ENCODE measurements at places on chromosomes 5 and 9.

DNA sequence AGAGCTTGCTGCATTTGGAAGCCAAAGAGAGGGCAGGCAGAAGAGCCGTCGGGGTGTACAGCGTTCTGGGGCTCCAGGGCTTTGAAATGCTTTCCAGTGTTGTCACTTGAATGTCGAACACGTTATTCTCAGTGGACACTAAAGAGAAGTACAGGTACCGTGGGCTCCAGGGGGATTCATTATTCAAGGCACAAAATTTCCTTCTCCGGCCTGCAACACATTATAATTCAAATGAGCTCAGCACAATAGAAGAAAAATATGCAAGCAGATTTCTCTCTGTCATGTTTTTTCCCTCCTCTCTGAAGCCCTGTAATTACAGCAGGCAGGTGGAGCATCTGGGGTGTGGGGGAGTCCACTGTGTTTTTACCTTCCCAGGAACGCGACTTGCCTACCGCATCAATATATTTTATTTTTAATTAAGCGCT, 293.1 kb downstream of the ZSWIM6 start:
- DNase-seq: no peak

DNA sequence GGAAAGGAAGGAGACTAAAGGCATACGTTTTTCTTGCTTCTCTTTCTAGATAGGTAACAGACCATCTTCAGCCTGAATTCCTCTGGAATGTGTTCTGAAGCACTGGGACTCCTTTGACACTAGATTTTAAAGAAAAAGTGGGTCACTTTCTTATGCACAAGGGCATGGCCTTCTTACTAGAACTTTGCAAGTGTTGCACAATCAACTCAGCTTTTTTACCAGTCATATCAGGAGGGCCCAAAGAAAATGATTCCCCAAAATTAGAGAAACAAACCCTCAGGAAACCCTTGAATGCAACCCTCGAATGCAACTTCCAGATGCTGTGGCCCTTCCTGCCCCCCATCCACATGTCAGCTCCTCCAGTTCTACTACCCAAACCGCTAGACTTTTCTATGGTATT, 93.9 kb downstream of the YTHDC2 start:
- no peak for DNase-seq

DNA sequence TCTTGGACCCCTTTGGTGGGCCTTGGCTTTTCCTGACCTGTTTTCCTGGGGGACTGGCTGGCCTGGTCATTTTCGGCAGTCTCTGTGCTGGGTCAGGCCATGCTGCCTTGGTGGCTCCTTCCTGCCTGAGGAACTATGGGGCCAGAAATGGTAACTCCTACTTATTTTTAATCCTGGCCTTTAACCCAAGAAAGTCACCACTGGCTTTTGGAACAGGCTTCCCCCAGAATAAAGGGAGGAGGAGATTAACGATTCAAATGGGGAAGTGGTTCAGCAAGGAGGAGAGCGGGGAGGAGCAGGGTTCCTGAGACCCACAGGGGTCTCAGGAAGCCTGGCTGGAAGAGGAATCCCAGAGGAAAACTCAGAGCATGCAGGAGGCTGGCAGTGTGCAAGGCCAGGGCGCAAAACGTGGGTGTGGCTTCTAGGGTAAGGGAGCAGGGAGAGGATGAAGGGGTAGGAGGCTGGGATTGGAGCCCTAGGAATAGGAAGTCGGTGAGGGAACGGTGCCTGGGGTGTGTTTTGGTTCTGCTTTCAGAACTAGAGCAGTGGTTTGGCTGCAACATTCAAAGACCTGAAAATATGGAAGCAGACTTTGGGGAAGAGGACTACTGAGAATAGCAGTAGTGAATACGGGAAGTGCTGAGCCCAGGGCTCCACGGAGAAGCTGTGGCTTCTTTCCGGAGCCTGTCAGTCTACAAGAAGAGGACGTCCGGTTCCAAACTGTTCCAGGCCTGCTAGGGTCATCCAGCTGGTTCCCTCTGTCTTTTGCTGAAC, 271.1 kb upstream of the KLF4 start:
- no peak for DNase-seq

- DNase-seq: no peak
Observed at GRCh38 chr5:132641241-132641723, 16.7 kb upstream of the IL13 start.

- no peak for DNase-seq
Observed at GRCh38 chr5:102873379-102873932, 118.4 kb downstream of the PAM start.

GRCh38 chr5:78077369-78078068, 217.0 kb downstream of the AP3B1 start:
- no peak for DNase-seq

DNA sequence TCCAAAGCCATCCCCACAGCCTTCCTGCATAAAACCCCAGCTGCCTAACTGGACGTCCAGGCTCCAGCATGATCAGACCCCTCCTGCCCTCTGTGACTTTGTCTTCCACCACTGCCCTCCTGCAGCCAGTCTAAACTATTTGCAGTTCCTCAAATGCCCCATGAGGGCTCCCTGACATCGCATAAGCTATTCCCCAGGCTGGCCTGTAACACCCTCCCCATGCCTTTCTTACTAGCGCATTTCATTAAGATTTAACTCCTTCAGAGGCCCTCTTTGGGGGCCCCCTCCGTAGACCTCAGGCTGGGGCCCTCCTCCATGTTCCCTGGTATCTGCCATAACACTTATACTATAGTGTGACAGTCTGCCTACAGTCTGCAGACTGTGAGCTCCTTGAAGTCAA, 15.5 kb upstream of the SMIM23 start:
- no peak for DNase-seq

DNA sequence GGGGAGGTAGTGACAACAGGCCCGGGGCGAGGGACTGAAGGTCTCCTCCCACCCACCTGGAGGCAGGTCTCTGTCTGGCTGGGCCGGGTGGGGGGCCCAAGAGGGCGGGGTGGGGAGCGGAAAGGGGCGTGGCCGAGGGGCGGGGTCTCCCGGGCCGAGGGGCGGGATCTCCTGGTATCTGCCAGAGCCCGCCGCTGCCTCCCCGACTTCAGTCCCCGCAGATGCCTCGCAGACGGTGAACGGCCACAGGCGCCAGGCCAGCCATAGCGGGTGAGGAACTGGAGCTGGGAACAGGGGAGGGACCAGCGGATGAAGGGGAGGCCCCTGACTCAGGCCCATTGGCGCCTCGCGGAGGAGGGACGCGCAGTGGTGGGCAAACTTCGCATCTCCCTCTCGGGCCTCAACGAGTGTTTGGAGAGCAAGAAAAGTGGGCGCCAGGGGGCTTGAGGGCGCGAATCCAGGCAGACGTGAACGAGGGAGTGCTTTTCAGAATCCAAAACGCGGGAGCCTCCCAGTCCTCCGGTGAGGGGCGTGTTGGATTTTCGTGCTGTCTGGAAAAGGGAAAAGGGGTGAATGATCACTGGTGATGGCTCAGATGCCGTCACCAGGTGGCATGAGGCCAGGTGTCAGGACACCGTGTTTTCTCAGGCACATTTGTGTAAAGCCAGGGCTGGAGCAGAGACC, at the start of gene ADGRD2:
Gene ADGRD2, plus strand, starts transcription at position 211 of the 684 bp plus-strand sequence. CDS start 1,216 bp downstream, outside the sequence.
- no peak for DNase-seq

- peak; percentile 33 for DNase-seq
Observed at GRCh38 chr9:20884985-20885593, 146.4 kb downstream of the HACD4 start.

DNA sequence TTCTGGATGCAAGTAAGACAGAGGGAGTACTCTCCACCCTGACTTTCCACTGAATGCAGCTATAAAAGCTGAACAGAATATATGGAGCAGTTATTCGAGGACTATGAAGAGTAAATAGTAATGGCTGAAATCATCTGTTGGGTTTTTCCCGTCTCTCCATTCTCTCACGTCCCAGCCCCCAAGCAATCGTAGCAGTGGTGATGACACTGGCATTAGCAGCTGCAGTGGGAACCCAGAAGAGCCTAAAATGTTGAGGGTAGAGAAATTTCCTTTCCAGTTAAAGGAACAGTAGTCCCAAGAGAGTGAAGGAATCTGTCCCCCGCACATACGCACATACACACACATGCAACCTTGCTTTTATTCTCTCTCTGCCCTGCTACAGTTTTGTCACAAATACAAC, 33.2 kb downstream of the MED27 start:
- DNase-seq: no peak

DNA sequence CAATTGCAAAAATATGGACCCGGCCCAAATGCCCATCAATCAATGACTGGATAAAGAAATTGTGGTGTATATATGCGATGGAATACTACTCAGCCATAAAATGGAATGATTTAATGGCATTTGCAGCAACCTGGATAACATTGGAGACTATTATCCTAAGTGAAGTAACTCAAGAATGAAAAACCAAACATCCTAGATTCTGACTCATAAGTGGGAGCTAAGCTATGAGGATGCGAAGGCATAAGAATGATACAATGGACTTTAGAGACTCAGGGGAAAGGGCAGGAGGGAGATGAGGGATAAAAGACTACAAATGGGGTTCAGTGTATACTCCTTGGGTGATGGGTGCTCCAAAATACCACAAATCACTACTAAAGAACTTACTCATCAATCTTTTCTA, 247.6 kb upstream of the FBXL7 start:
- no peak for DNase-seq

- DNase-seq: no peak
Observed at GRCh38 chr9:106228861-106229260, 534.5 kb downstream of the TMEM38B start.

DNA sequence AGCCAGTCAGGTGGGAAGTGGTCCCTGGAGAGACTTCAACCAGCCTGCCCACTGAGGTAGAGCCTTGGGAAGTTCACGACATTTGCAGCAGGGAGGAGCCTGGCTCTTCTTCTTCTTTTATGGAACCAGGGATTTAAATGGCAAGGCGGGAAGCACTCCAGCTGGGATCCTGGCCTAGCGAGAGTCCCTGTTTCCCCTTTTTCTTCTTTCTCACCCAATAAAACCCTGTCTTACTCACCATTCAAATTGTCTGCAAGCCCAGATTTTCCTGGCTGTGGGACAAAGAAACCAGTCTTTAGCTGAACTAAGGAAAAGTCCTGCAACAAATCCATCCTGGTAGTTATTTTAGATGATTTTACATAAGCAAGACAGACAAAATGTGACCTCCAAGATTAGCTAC, 503.7 kb downstream of the CDH10 start:
- no peak for DNase-seq

DNA sequence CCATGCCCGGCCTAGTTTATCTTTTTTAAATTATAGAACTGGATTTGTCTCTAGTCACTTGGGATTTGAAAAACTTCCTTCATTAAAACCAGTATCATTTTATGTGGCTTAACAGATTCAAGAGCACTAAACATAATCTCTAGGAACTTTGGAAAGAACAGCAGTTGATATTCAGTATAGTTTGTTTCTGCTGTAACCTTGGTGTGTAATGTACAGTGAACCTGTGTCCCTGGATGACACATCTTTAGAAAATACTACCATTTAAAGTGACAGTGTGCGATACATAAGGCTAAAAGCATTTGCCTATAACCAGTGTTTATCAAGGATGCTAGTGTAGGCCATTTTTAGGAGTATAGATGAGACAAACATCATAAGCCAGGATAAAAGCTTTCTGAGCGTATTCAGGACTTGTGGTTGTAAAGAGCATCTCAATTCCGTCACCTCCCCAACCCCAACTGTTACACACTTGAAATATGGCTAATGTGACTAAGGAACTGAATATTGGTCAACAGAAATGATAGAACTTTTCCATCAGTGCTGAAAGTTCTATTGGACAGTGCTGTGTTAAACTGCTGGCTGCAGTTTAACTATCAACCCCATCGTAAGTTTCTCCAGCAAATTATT, 4.4 kb downstream of the SNX18 start:
- no peak for DNase-seq

- DNase-seq: no peak
Observed at GRCh38 chr9:137222190-137223077, at the start of gene RNF208. Gene RNF208 (minus strand): TSS chr9:137222240. CDS start chr9:137221212, 1,028 bp downstream.

GRCh38 chr9:137312852-137313325, 10.8 kb upstream of the NRARP start:
- no peak for DNase-seq

DNA sequence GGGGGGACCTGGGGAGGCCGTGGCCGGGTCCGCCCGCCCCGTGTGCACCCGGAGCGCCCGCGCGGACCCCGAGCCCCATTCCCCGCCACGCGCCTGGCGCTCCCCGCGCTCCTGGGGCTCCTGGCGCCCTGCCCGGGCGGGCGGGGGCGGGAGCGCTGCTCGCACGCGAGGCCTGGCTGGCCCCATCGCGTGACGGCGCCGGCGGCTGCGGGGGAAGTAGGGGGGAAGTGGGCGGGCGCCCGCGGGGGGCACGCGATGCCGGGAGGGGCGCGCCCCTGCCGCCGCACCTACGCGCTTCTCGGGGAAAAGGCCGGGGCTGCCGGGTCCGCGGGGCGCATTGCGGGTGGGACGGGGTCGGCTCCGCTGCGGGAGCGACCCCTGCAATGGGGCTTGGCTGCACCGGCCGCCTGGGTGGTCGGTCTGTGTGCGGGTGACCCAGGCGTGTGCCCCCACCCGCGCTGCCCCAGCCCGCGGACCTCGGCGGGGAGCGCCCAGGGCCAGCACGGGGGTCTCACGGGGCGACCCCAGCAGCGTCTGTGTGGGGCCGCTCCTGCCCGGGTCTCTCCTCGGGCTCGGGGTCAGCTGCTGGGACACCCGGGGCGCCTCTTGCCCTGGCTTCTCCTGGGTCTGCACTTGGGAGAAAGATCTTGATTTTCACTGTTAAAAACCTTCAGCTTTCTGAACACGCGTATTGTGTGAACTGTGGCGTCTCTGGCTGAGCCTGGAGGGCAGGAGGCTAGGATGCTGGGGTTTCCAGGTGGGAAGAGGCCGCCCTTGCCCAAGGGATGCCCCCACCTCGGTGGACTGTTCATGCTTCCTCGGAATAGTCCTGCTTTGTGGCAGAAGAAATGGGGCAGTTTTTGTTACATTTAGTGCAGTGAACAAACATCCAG, 52.4 kb downstream of the AHRR start:
- peak; percentile 50 for DNase-seq

DNA sequence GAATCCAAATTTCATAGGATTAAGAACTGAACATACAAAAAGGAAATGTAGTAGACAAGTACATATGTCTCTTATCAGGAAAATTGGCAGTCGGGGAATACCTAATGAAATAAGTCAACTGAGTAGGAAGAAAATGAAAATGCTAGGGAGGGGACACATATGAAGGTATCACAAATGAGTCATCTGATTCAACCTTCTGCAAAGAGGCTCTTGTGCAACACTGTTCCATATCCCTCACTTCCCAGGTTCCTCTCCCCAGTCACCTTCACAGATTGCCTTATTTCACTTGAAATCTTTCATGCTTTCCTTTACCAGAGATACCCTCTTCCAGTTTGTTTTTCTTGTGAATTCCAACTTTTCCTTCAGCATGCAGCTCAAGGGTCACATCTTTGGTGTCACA, 139.0 kb downstream of the RFX3 start:
- DNase-seq: no peak

- no peak for DNase-seq
Observed at GRCh38 chr5:62268792-62269191, 37.2 kb upstream of the KIF2A start.

GRCh38 chr9:1125741-1126140, 75.6 kb downstream of the DMRT2 start:
- no peak for DNase-seq

DNA sequence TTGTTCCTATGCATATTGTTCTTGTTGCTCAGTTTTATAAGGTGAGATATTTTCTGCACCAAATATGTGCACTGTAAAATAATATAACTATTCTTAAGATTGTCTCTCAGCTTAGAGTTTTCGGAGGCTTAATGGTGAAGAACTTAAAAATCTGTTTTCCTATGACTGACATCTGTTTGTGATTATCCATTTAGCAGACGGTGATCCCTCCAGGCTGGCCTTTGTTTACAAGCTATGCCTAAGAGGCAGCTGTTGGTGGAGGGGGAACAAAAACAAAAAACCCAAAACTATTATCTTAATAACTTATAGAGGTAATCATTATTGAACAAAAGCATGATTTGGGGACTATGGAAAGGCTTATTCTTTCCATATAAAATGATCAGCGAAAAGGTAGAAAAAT, 658 bp downstream of the PDCD1LG2 start:
- DNase-seq: no peak

GRCh38 chr9:113882636-113883164, 6.6 kb downstream of the ZNF618 start:
- no peak for DNase-seq

All from stimulated activated CD8-positive, alpha-beta memory T cell treated with anti-CD3 and anti-CD28 coated beads, Interleukin-2, amount 100 ng/mL, for 1 hour (primary cell).